Stimulated activated CD8-positive, alpha-beta memory T cell treated with anti-CD3 and anti-CD28 coated beads, Interleukin-4, amount 100 ng/mL, for 4 hours (primary cell): ENCODE measurements at places on chromosomes 6 and 20.

- no peak for DNase-seq
Observed at GRCh38 chr6:97977084-97977483, 694.1 kb upstream of the MMS22L start.

GRCh38 chr6:168535711-168536110 is 94.7 kb downstream of the SMOC2 start:
- no peak for DNase-seq

- DNase-seq, result no peak
Observed at GRCh38 chr6:131992557-131992956, 41.4 kb upstream of the CCN2 start.

DNA sequence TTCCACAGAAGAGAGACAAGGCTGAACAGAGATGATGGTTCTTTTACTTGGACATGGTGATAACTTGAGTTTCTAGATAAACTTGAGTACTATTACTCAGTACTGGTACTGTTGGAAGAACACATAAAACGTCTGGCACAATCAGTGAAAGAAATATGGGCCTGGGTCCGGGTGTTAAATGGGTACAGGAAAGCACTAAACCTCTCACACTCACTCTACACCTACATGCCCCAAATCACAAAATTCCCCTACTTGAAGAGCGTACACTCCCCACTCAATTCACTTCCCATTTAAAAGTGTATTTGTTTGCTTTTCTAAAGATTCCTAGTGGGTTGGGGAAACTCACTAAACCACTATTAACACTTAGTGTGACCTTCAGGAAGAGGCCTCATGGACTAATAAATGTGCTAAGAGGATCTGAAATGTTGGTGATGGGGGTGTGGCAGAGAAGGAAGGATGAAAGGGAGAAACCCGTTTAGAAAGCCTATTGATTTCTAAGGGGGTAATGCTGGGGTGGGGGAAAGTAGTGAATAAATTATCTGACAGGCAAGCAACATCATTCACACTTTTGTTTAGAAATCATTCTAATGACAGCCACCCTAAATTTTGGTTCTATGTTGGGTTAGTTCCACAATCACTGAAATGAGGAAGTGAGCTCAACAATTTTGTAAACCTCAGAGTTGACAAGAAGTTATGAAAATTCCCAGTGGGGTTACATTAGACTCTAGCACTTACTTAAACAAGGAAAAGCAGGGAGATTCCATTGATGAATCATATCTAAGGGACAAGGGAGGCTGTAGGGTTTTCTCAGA is 222.6 kb upstream of the MARCKS start:
- DNase-seq, result no peak

GRCh38 chr6:166728884-166729530 is 102.0 kb upstream of the RPS6KA2 start:
- DNase-seq, result no peak

DNA sequence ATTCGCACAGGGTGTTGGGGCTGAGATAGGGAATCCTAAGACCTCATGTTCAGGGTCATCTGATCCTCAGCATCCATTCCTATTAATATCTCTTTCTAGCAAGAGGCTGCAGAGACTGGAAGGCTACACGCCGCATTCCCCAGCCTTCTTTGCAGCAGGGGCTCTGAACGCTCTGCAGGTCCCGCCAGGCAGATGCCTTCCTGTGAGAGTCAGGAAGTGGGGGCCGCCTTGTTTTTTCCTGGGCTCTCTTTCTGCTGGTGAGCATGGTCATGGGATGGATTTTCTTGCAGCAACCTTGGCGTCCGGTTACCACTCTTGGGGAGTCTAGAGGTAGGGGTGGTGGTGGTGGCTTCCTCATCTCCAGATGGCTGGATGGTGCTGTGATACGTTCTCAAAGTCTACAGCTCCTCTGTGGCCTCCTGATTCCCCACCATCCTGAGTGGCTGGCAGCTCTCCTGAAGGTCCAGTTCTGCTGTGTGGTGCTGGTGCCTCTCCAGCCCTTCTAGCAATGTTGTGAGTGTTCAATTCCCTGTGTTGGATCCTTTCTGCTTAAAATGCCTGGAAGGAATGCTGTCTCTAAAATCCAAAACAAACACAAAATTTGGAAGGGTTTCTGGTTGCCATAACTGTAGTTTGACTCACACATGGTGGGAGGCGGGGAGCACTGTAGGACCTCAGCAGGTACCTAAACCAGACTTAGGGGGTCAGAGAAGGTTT is 111.9 kb downstream of the CEBPB start:
- DNase-seq, result no peak

- no peak for DNase-seq
Observed at GRCh38 chr20:11168026-11168425, 494.2 kb upstream of the JAG1 start.

GRCh38 chr20:53964067-53964466 is 106.3 kb downstream of the BCAS1 start:
- DNase-seq, result no peak

DNA sequence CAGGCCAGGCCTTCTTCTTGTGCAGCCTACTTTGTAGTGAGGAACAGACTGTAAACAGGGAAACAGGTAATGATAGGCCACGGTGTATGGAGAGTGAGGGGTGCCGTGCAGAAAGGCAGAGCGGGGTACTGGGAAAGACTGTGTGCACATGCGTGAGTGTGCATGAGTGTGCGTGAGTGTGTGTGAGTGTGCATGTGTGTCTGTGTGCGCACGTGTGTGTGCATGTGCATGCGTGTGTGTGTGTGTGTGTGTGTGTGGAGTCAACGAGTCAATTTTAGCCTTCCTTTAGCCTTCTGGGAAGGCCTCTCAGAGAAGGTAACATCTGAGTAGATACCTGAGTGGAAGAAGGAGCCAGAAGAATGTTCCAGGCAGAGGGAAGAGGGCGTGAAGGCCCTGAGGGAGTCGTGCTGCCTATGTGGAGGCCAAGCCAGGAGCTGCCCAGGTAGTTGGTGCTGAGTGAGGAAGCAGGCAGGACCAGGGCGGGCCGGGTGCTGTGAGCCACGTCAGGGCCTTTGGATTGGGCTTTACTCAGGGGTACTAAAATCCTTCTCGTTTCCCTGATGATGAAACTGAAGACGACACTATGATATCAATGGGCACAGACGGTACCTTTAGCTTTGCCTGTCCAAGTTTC is 6.3 kb downstream of the APCDD1L start:
- DNase-seq, result no peak

DNA sequence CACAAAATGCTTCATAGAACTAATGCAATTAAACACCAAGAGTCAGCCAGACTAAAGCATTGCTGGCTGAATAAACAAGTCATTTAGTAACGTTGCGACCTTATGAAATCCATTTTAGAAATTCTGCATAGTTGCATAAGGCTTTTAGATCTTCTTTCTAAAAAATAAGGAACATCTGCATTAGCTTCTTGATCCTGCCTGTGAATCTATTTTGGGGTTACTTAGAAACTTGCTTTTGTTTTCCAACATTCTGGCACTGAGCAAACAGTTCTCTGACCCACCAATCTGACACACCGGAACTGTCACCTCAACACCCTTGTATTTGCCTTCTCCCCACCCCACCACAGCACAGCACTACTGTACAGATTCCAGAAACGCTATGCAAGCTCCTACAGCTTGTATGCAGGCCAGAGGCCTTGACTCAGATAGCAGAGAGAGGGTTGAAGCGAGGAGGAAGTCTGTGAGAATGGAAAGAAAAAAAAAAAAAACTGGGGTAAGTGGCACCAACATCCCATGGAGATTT is 55.0 kb downstream of the KIF13A start:
- no peak for DNase-seq

- DNase-seq, result no peak
Observed at GRCh38 chr6:51531623-51532022, 555.8 kb downstream of the PKHD1 start.

- DNase-seq, result no peak
Observed at GRCh38 chr6:2192976-2193375, 52.4 kb downstream of the GMDS start.

DNA sequence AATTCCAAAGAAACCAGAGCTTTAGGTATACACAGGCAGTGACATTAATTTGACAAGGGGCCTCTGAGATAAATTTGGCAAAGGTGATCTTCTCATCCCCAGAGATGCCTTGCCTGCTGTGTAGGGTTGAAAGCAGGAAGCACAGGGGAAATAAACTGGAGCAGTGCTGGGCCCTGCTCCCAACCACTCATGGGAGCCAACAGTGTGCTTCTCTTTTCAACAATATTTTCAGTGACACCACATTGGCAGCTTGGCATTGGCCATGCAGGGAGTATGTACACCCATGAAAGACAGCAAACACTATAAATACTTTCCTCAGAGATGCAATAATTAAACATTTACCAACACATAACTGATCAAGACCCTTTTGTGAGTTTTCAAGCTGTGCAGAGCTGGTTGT is 90.7 kb upstream of the F13A1 start:
- DNase-seq, result no peak
